Calu3 (cell line): ENCODE measurements at places on chromosomes 11 and 22.

DNA sequence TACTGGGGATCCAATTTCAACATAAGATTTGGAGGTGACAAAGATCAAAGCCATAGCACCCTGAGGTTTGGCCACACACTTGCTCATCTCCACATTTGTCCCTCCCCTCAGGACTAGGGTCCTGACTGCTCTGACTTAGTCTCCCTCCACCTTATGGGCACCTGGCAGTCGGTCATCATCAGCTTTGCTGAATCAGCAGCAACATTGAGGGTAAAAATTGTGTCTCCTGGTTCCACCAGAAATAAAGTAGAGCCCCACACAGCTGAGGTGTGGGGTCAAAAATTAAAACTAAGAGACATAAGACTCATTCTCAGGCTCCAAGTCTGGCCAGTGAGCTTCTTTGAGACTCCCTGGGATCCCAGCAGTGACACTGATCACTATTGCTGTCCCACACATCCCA lies 56.2 kb downstream of the GGTLC2 start:
- no peaks in the 10 kb centered on the region for H3K27me3 ChIP-seq
- DNase-seq, result no peak
- no peak overlapping the region for H3K4me3 ChIP-seq
- H3K36me3 ChIP-seq, result no peaks in the 10 kb centered on the region

- H3K27me3 ChIP-seq, result peaks cover 5% of the 10 kb centered on the region
- no peak overlapping the region for H3K4me3 ChIP-seq
- DNase-seq, result no peak
Observed at GRCh38 chr11:118046051-118046963, 30.6 kb upstream of the TMPRSS4 start.

DNA sequence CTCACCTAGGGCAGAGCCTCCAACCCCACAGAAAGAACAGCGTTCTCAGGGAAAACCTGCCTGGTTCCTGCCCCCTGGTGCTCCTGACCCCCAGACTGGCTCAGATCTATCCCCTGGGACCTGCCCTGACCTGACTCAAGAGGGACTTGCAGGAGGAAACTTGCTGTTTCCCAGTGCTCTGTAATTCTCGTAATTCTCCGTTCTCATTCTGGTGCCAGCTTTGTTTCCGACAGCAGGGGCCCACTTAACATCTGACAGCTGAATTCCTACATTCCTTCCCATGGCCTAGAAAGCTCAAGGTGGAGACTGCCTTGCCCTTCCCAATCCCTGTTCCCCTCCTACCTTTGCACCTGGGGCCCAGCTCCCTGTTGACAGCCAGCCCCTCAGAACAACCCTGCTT lies 12.5 kb upstream of the CSF2RB start:
- H3K36me3 ChIP-seq, result no peaks in the 10 kb centered on the region
- H3K27ac ChIP-seq, result no peak overlapping the region
- H3K4me1 ChIP-seq, result no peaks in the 10 kb centered on the region
- peaks cover 100% of the 10 kb centered on the region for H3K27me3 ChIP-seq
- no peak overlapping the region for H3K4me3 ChIP-seq

DNA sequence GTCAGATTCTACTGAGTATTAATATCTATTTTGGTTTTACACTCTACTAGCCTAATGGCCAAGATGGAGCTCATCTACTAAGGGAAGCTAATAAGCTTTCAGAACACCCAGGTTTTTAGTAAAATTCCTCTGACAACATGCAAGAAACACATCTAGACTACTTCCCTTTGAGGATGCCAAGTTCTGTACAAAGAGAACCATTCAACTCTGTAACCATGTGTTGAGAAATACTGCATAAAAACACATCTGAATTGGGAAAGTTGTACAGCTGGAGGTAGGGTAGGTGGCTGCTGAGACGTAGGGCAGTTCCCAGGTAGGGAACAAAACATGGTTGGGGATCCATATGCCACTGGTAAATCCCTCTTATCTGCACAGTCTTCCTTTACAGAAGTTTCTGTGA lies 66.2 kb downstream of the SC5D start:
- no peak overlapping the region for H3K27ac ChIP-seq
- no peaks in the 10 kb centered on the region for H3K4me1 ChIP-seq
- DNase-seq, result no peak
- H3K36me3 ChIP-seq, result no peaks in the 10 kb centered on the region
- H3K4me3 ChIP-seq, result no peak overlapping the region

DNA sequence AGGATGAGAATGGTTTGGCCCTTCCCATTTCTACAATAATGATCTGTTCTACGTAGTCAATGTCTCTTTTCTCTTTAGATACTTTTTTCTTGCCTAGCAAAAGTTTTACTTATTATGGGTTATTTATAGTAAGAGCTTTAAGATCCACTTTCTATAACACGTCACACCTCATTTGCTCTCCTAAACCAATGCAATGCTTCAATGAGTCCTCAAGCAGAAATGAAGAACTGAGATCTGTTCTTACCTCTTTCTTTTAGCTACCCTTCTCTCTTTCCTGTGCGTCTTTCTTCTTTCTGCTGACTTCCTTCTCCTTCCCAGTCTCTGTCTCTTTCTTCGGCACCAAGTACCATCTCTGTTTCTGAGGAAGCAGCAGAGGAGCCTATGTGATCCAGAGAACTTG lies 61.8 kb downstream of the SNX19 start:
- no peak overlapping the region for H3K4me3 ChIP-seq
- no peaks in the 10 kb centered on the region for H3K27me3 ChIP-seq
- no peak overlapping the region for H3K27ac ChIP-seq
- H3K36me3 ChIP-seq, result no peaks in the 10 kb centered on the region
- DNase-seq, result no peak

DNA sequence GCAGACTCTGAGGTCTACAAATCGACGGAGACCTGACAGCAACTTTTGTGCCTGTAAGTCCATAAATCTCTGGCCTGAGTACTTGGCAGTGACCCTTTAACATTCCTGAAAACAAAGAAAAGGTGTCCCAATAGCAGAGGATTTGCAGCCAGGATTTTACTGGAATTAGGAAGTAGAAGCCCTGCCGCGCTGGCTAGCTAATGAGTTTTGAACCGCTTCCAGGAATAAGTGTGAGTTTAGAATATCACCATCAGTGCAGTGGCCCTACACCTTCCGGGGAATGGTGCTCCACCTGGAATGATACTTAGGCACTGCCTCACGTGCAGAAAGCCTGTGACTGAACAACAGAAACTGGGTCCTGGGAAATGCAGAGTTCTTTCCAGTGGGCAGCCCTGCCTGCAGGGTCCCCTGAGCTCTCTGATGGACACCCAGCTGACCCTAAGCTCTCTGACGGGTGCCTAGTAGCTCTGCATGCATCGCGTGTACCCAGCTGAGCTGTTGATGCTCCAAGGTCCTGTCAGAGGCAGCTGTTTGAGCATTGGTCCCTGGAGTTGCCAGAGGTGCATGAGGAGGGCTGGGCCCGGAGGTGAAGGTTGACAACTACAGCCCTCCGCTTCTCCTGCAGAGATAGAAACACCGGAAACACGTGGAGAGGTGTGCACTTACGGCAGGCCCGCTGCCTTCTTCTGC lies 380.9 kb downstream of the TBC1D22A start:
- H3K27ac ChIP-seq, result no peak overlapping the region
- DNase-seq, result no peak
- no peaks in the 10 kb centered on the region for H3K36me3 ChIP-seq
- no peaks in the 10 kb centered on the region for H3K27me3 ChIP-seq

DNA sequence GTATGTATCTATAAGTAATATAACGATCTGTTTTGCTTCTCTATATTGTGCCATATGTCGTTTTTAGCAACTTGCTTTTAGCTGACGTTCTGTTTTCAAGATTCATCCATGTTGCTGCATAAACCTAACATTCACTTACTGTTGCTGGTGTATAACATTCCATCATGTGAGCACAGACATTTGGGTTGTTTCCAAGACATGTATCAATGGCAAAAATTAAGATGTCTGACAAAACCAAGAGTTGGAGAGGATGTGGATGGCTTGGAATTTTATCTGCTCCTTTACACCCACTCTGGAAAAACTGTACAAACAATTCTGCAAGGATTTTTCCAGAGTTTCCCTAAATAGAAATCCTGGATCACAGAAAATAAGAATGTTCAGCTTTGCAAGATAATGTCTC lies 40.9 kb downstream of the DGCR2 start:
- H3K4me3 ChIP-seq, result no peak overlapping the region
- no peaks in the 10 kb centered on the region for H3K27me3 ChIP-seq
- H3K27ac ChIP-seq, result no peak overlapping the region
- H3K4me1 ChIP-seq, result peaks cover 10% of the 10 kb centered on the region
- H3K36me3 ChIP-seq, result peaks cover 10% of the 10 kb centered on the region

- H3K4me1 ChIP-seq, result no peaks in the 10 kb centered on the region
- DNase-seq, result no peak
- H3K36me3 ChIP-seq, result no peaks in the 10 kb centered on the region
- H3K27me3 ChIP-seq, result peaks cover 80% of the 10 kb centered on the region
- no peak overlapping the region for H3K27ac ChIP-seq
Observed at GRCh38 chr11:17755891-17756290, 21.3 kb downstream of the KCNC1 start.

GRCh38 chr11:124079631-124080326 lies 35.5 kb upstream of the VWA5A start:
- H3K27me3 ChIP-seq, result peaks cover 34% of the 10 kb centered on the region
- no peaks in the 10 kb centered on the region for H3K4me1 ChIP-seq
- no peak overlapping the region for H3K27ac ChIP-seq
- no peak for DNase-seq
- no peak overlapping the region for H3K4me3 ChIP-seq
- H3K36me3 ChIP-seq, result no peaks in the 10 kb centered on the region

DNA sequence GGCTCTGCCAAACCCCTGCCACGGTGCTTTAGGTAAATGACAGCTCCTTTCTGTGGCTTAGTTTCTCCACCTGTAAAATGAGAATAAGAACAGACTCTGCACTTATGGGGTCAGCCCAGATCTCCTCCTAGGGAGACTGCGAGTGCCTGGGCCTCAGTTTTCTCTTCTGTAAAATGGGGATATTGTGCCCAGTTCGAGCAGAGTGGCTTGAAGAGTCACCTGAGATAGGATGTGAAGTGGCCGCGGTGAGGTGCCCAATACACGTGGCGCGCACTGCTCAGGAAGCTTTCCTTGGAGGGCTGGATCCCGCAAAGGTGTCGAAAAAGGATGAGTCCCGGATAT lies 473 bp upstream of the EMID1 start:
- H3K4me1 ChIP-seq, result no peaks in the 10 kb centered on the region
- peaks cover 80% of the 10 kb centered on the region for H3K27me3 ChIP-seq
- no peak for DNase-seq
- no peak overlapping the region for H3K27ac ChIP-seq
- H3K4me3 ChIP-seq, result peak overlapping the region; percentile 45
- H3K36me3 ChIP-seq, result peaks cover 6% of the 10 kb centered on the region

DNA sequence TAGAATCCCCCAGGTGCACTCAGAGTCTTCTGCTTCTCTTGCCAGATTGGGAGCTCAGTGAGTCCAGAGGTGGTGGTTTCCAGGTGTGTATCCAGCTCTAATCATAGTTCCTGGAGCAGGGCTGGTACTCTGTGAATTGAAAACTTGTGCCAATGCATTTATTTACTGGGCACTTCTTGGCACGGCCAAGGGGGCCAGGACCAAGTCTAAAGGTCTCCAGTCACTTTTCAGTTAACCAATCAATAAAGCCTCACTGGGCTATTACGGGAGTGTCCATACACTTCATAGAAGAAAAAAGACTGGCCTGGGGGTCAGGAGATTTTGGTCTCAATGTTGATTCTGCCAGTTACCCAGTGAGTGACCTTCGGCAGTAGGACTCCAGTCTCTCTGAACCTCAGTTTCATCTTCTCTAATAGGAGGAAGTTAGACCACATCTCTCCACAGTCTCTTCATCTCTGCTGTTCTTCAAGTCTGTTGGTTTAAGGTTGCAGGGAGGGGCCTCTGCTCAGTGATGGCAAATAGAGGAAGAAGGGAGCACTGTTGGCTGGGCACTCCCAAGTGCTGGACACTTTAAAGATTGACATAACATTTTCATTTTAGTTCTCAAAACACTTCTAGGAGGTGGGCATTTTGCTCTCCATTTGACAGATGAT lies 188.5 kb upstream of the E2F8 start:
- peaks cover 100% of the 10 kb centered on the region for H3K27me3 ChIP-seq
- no peaks in the 10 kb centered on the region for H3K36me3 ChIP-seq

- no peak for DNase-seq
- H3K4me1 ChIP-seq, result peaks cover 26% of the 10 kb centered on the region
- H3K4me3 ChIP-seq, result no peak overlapping the region
- H3K27me3 ChIP-seq, result no peaks in the 10 kb centered on the region
Observed at GRCh38 chr22:27237080-27237741, 564.3 kb downstream of the MN1 start.

- H3K4me1 ChIP-seq, result no peaks in the 10 kb centered on the region
- H3K36me3 ChIP-seq, result no peaks in the 10 kb centered on the region
- no peak overlapping the region for H3K4me3 ChIP-seq
- no peak overlapping the region for H3K27ac ChIP-seq
Observed at GRCh38 chr22:43897751-43898261, 6.0 kb upstream of the PNPLA5 start.

GRCh38 chr22:27668828-27669797 lies 132.4 kb downstream of the MN1 start:
- peak; percentile 86 for DNase-seq
- peak overlapping the region; percentile 98 for H3K27ac ChIP-seq
- no peaks in the 10 kb centered on the region for H3K27me3 ChIP-seq
- peaks cover 56% of the 10 kb centered on the region for H3K4me1 ChIP-seq

- H3K27me3 ChIP-seq, result peaks cover 55% of the 10 kb centered on the region
- no peak overlapping the region for H3K4me3 ChIP-seq
- H3K27ac ChIP-seq, result no peak overlapping the region
- peak; percentile 57 for DNase-seq
Observed at GRCh38 chr11:134033696-134034491, 35.0 kb upstream of the JAM3 start.

GRCh38 chr11:23554002-23554401 lies 693.7 kb upstream of the CCDC179 start:
- no peak for DNase-seq
- no peaks in the 10 kb centered on the region for H3K27me3 ChIP-seq
- no peaks in the 10 kb centered on the region for H3K36me3 ChIP-seq
- H3K4me3 ChIP-seq, result no peak overlapping the region
- H3K4me1 ChIP-seq, result no peaks in the 10 kb centered on the region
- no peak overlapping the region for H3K27ac ChIP-seq

DNA sequence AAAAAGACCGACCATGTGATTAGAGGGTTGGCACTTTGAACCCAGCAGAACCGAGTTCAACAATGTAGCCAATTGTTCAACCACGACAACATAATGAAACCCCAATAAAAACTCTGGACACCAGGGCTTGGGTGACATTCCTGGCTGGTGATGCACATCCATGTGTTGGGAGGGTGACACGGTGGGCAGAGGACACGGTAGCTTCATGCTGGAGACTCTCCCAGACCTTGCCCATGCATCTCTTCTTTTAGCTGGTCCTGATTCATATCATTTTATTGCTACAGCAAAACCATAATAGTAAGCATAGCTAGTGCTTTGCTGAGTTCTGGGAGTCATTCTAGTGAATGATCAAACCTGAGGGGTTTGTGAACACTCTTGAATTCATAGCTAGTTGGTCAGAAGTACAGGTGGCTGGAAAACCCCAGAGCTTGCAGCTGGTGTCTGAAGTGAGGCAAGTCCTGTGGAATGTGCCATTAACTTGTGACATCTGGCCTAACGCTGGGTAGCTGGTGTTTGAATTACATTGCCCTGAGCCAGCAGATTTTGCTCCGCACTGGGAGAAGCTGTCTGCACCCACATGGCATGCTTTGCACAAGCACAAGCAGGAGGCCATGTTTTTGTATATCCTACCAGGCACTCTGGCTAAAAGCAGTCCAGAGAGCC lies 14.0 kb downstream of the RPUSD4 start:
- H3K27me3 ChIP-seq, result no peaks in the 10 kb centered on the region
- no peak overlapping the region for H3K4me3 ChIP-seq
- no peak overlapping the region for H3K27ac ChIP-seq
- H3K4me1 ChIP-seq, result no peaks in the 10 kb centered on the region
- peaks cover 33% of the 10 kb centered on the region for H3K36me3 ChIP-seq

GRCh38 chr11:7609015-7609414 lies 64.3 kb downstream of the CYB5R2 start:
- peaks cover 4% of the 10 kb centered on the region for H3K36me3 ChIP-seq
- H3K27me3 ChIP-seq, result no peaks in the 10 kb centered on the region
- peaks cover 42% of the 10 kb centered on the region for H3K4me1 ChIP-seq
- no peak overlapping the region for H3K27ac ChIP-seq
